Right renal cortex interstitium (tissue), 3 donors: ENCODE measurements at places on chromosomes 2 and 18.

- no peak for DNase-seq
Observed at GRCh38 chr2:98093611-98094010, 6.6 kb downstream of the VWA3B start.

DNA sequence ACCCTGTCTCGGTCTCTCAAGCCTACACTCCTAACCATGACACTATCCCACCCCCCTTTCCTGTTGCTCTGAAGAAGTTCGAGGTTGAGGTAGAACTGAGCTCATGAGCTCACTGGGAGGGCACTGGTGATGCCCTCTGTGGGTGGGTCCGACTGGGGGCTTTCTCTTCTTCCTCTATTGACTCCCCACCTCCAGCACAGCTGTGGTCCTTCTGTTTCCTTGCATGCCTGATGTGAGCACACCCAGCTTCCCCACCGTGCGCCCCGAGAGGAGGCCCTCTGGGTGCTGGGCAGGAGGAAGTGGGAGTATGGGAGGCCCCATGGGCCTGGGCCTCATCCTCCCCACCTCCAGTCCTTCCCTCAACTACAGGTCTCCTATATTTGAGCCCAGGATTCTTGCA, 20.9 kb downstream of the SPEG start:
- no peak for DNase-seq

DNA sequence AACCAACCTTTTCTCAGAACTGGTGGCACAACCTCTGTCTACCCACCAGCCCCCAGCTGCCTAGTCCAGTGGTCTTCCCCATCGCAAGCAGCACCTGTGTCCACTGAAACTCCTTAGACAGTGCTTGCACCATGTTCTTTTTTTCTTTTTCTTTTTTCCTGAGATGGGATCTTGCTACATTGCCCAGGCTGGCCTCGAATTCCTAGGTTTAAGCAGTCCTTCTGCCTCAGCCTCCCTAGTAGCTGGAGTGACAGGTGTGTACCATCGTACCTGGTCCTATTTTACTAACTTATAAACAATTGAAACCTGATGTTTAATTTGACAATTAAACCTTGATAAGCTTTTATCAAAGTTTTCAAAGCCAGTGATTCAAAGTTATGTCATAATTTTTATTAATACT, 30.8 kb downstream of the SANBR start:
- no peak for DNase-seq

GRCh38 chr2:33340280-33340679, 136.2 kb upstream of the RASGRP3 start:
- DNase-seq: no peak

DNA sequence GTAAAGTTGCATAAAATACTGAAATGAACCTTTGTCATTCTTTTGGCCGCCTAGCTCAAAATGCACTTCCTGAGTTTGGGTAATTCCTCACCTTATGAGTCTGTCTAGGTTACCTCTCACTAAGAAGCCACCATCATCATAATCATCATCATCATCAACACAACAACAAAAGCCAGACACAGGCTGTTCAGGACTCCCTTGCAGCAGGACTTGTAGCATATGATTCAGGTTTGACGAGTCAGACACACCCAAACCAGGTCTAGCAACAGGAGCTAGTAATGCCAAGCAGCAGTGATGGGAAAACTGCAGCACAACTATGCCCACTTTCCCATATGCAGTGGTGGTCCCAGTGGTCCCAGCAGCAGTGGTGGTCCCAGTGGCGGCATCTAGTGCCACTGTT, 2.8 kb upstream of the SGO2 start:
- no peak for DNase-seq

DNA sequence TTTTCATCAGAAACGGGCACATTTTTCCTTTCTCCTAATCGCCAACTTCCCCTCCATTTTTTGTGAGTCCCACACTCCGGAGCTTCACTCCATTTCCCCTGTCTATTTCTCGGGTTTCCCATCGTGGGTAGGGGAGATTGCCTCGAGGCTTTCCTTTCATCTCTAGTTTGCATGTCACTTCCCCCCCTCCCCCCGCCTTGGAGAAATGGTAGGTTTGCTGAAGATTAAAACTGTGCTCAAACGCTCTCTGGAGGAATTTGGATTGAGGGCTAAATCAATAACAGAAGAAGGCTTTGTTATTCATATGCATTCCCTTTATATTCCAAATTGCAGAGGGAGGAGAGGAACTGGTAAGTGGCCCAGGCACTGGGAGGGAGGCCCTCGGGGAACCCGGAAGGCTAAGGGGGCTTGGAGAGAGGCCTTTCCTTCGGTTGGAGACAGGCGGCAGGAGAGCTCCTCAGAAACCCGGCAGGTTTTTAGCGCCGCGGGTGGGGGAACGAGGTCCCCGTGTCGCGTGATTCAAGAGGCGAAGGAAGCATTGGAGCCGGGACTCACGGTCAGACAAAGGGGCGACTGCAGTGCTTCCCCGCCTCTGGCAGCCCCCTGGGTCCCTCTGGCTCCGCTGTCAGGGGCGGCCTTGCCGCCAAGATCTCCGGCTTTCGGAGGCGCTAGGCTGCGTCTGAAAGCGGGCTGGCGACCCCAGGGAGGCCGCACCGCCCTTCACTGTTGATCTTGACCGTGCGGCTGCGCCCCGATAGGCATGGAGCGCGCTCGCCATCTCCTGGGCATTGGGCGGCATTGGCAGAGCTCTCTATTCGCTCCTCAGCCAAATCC, 2.4 kb upstream of the HOXD12 start:
- no peak for DNase-seq

GRCh38 chr2:10252661-10253060, 50.0 kb upstream of the HPCAL1 start:
- no peak for DNase-seq

DNA sequence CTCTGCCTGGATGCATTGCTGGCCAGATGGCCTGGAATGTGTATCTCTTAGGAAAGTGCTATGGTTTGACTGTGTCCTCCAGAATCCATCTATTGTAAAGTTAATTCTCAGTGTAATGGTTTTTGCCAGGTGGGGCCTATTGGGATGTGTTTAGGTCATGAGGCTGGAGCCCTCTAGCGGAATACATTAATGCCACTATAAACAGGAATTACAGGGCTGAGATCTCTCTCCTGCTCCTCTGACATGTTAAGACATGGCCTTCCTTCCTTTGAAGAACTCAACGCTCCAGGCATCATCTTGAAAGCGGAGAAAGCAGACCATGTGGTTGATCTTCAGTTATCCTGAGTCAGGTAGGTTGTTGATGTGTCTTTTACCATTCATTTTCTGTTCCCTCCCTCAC, 276.4 kb downstream of the RPIA start:
- DNase-seq: no peak

- no peak for DNase-seq
Observed at GRCh38 chr2:197239434-197239833, 71.1 kb downstream of the ANKRD44 start.

DNA sequence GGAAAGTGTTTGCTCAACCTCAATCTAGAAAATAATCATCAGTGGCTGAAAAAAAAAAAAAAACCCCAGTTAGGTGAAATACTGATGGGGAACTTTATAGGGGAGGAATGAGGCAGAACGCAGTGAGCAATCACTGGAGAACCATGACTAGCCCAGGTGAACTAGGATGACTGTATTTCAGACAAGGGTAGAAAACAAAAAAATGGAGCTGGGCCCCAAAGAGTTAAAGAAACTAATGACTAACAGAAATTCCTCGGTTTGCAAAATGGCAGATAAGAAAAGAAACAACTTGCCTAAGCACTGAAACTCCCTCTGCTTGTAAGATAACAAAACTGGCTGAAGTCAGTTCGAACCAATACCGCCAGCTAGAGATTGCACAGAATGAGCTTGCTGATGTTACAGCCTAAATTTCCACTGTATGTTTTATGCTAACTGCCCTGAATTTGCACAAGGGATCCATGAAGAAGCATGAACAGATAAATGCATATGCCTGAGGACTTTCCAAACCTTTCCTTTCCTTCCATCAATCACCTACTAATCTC, 245.9 kb downstream of the METTL4 start:
- no peak for DNase-seq

- DNase-seq: no peak
Observed at GRCh38 chr2:84904151-84904550, 1.3 kb upstream of the TMSB10 start.

GRCh38 chr18:8003878-8004675, 437.0 kb downstream of the PTPRM start:
- DNase-seq: no peak

- DNase-seq: no peak
Observed at GRCh38 chr2:120656273-120656950, 79.3 kb upstream of the GLI2 start.

GRCh38 chr2:218719457-218719856, 8.8 kb downstream of the TTLL4 start:
- DNase-seq: no peak

GRCh38 chr2:45264227-45265225, 255.3 kb upstream of the SIX2 start:
- no peak for DNase-seq

DNA sequence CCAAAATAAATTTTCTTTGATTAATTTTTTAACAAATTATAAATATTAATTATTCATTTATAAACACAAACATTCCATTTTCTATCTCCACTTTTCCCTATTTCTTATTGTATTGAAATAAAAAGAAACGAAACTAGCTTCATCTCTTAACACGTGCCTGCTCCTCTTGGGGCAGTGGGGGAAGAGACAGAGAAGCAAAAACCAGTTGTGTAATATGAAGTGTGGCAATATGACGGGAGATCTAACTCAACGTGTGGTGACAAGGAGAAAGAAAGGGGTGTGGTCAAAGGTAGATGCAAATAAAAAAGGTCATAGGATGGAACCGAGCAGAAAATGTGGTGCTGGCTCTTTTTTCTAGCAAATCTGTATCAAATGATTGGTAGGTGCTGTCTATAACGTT, 106.9 kb upstream of the SLC8A1 start:
- no peak for DNase-seq
